ENCODE measurements at places on chromosomes 2 and 18.

DNA sequence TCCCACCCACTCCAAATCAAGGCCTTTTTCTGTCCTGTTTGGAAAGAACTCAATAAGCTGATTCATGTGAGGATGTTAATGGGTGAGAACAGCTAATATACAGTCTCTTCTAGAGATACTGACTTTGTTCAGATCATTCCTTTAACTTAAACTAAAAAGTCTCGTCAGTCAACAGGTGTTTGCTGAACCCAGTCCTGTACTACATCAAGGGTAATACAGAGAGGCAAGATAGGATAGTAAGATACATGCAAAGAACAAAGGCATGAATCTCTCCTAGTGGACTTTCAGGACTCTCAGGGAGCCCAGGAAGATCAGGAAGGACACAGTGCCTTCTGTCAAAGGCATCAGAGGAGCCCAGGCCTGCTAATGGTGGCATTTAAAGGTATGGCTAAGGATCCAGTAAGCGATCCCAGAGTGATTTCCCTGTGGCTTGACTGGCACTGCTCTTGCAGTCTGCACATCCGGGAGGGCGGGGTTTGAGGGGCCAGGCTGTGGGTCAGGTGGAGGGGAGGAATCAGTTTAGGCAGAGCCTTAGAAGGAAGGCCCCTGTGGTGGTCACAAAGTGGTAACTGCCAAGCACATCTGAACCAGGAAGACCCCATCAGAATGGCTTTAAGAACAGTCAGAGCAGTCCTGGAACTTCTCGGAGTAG, 54.0 kb downstream of the EPAS1 start:
- DNase-seq = peak; percentile 44

DNA sequence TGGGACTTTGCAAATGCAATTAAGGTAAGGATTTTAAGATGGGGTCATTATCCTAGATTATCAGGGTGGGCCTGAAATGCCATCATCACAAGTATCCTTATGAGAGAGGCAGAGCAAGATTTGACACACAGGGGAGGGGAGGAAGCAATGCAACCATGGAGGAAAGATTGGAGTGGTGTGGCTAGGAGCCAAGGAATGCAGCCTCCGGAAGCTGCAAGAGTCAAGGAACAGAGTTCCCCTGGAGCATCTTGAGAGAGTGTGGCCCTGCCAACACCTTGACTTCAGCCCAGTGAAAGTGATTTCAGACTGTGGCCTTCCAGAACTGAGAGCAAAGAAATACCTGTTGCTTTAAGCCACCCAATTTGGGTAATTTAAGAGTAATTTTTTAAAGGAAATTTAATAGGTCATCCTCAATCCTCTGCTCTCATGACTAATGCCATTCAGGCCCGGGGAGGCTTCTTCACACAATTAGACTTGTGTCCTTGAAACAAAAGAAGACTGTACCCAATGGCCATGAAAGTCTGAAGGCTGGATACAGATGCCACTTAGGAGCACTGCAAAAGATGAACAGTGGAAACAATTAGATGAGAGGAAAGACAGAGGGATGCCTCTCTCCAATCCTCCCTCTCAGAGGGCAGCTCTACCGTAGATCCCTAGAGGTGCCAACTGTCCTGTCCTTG, 250.3 kb upstream of the ID2 start:
- no peak for DNase-seq

DNA sequence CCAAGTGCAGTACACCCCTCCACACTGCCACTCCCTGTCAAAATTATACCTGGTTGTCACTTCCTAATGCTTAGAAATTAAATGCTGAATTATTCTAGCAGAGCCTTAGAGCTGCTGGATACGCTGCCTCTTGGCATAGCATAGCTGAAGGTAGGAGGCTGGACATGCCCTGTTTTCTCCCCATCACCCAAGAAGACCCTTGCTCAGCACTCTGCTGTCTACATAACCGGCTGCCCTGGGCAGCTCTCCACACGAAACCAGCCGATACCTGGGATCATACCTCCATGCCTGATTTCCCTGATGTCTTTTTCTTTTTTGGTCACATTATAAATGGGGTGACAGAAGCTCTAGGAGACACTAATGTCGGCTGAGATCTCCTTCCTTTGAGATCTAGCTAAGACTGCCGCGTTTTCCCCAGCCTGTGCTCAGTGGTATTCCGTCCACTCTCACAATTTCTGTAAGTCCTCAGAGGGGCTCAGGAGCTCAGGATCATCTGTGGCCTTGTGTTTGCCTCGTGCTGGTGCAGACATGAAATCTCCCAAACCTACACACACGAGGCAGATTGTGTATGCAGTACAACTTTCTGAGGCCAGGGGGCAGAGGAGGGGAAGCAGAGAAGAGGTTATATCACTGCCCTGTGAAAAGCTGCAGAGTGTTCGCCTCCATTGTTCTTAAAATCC, 13.5 kb upstream of the ZAP70 start:
- DNase-seq = peak; percentile 70

GRCh38 chr2:143717053-143717452, 587.8 kb downstream of the ARHGAP15 start:
- DNase-seq = no peak

- DNase-seq = no peak
Measured at GRCh38 chr18:13120255-13120654, 98.3 kb upstream of the LDLRAD4 start.

GRCh38 chr2:70643715-70644114, 90.1 kb upstream of the TGFA start:
- no peak for DNase-seq
